Activated naive CD4-positive, alpha-beta T cell treated with anti-CD3 and anti-CD28 coated beads for 36 hours (primary cell): ENCODE measurements at places on chromosomes 3 and 15.

- no peak overlapping the region for H3K27ac ChIP-seq
- no peak overlapping the region for H3K4me3 ChIP-seq
- no peak for DNase-seq
- no peaks in the 10 kb centered on the region for H3K36me3 ChIP-seq
Observed at GRCh38 chr15:93321881-93322282, 232.9 kb upstream of the RGMA start.

DNA sequence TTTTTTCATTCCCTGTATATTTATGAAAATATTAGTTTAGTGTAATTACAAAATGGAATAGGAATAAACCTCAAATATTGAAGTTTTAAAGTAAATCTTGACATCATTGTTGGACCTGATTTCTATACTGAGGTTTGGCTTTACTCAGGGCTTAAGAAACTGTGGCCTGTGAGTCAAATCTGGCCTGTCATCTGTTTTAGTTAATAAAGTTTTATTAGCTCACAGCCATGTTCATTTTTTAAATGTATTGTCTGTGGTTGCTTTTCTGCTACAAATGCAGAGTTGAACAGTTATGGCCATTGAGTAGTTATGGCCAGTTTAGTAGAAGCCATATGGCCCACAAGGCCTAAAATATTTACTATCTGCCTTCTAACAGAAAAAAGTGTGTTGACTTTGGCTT is 80.7 kb downstream of the DIPK2A start:
- H3K27ac ChIP-seq, result no peak overlapping the region
- no peak overlapping the region for H3K4me3 ChIP-seq
- no peaks in the 10 kb centered on the region for H3K27me3 ChIP-seq
- no peak for DNase-seq

DNA sequence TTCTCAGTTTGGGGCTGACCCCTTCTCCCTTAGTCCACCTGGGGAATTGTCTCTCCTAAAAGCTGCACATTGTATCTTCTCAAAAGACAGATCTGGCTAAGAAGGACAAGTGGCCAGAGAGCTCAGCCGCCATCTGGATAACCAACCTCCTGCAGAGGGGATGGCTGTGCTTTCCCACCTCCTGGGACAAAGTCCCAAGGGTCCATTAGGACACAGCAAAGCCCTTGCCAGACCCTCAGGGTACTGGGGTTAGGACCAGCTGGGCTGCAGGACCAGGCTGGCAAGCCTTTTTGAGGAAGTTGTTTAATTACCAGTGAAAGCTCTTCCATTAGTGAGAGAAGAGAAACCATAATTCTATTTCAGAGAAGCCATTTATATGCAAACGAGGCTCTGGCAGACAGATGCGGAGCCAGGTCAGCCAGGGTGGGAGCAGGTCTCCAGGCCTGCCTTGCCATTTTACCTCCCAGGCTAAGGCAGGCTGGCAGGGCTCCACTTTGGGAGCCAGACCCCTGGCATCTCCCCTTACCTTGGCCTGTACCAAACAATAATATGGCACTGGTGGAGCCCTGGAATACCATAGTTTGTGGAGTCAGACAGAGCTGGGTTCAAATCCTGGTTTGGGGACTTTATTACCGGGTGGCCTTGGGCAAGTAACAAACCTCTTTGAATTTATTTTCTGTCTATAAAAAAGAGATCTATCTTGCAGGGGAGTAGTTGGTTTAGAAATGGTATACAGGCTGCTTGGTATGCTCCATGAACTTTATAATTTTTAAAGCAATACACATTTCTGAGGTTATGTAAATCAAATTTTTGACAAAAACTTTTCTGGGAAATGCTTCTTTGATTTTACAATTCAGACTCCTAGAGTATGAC is 17.9 kb downstream of the SHF start:
- no peaks in the 10 kb centered on the region for H3K36me3 ChIP-seq
- DNase-seq, result no peak
- H3K4me3 ChIP-seq, result no peak overlapping the region
- H3K27me3 ChIP-seq, result no peaks in the 10 kb centered on the region

- H3K27ac ChIP-seq, result no peak overlapping the region
- peaks cover 24% of the 10 kb centered on the region for H3K4me1 ChIP-seq
- no peak overlapping the region for H3K4me3 ChIP-seq
- H3K27me3 ChIP-seq, result peaks cover 10% of the 10 kb centered on the region
- no peaks in the 10 kb centered on the region for H3K36me3 ChIP-seq
- no peak for DNase-seq
Observed at GRCh38 chr3:150790629-150791028, 27.7 kb upstream of the SIAH2 start.

GRCh38 chr15:29665444-29666003 is 156.7 kb downstream of the TJP1 start:
- H3K4me1 ChIP-seq, result no peaks in the 10 kb centered on the region
- H3K36me3 ChIP-seq, result no peaks in the 10 kb centered on the region
- H3K4me3 ChIP-seq, result no peak overlapping the region

DNA sequence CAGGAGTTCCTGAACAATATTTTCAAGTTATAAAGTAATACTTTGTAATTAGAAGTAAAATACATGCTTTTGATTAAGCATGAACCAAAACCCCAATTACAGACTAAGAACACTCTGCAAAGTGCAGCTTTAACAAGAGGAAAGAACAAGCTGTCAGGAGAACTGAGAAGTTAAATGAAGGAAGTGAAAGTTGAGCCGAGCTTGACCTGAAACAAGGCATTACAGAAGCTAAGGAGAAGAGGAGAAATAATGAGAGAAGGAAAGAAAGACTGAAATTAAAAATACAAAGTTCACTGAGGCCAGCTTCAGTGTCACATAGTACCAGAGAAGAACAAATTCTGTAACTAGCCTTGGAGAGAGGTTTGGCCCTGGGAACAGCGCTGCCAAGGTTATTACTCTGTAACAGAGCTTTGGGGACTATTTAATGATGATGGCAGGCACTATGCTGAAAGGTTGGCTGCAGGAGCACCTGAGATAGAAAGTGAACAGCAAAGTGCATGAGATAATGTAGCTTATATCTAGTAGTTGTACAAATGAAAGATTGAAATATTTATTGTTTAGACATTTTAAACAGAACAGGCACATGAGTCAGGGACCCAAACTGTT is 241.9 kb upstream of the PEX5L start:
- H3K36me3 ChIP-seq, result no peaks in the 10 kb centered on the region
- no peaks in the 10 kb centered on the region for H3K4me1 ChIP-seq
- no peak overlapping the region for H3K27ac ChIP-seq
- no peak for DNase-seq
- H3K27me3 ChIP-seq, result peaks cover 2% of the 10 kb centered on the region
- no peak overlapping the region for H3K4me3 ChIP-seq

GRCh38 chr3:27500035-27500434 is 15.9 kb upstream of the SLC4A7 start:
- no peaks in the 10 kb centered on the region for H3K36me3 ChIP-seq
- no peaks in the 10 kb centered on the region for H3K27me3 ChIP-seq
- H3K4me1 ChIP-seq, result peaks cover 4% of the 10 kb centered on the region
- no peak overlapping the region for H3K27ac ChIP-seq

DNA sequence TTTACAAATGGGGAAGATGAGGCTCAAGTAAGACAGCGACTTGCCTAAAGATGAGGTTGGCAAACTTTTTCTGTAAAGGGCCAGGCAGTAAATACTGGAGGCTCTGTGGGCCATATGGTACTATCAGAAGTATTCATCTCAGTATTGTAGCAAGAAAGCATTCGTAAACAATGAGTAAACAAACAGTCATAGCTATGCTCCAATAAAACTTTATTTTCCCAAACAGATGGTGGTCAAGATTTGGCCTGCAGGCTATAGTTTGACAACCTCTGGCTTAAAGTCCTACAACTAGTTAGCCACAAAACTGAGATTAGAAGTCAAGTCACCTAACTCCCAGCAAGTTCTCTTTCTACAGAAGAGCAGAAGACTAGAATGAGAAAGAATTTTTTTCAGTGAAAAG is 177.0 kb upstream of the NECTIN3 start:
- H3K36me3 ChIP-seq, result no peaks in the 10 kb centered on the region
- DNase-seq, result no peak
- no peaks in the 10 kb centered on the region for H3K4me1 ChIP-seq
- peaks cover 10% of the 10 kb centered on the region for H3K27me3 ChIP-seq
